Activated T-cell treated with anti-CD3 and anti-CD28 coated beads, Interleukin-2, amount 50 U/mL, for 4 hours (primary cell): ENCODE measurements at places on chromosomes 5 and 9. TPM values are rescaled to one million over a fixed set of nuclear protein-coding genes. Genes with fewer than 3 reads are reported as not detected.

Gene PTGER4
- 173 TPM for total RNA-seq

- no peak for DNase-seq
Observed at GRCh38 chr5:43049236-43049635, 9.1 kb upstream of the ANXA2R start.

GRCh38 chr5:15254607-15255006 is 245.4 kb upstream of the FBXL7 start:
- no peak for DNase-seq

Gene SH3PXD2B
- 0.96 TPM for total RNA-seq

Gene HTR4
- total RNA-seq, result not detected

Gene PLCXD3
- total RNA-seq, result not detected

Gene TPPP
- total RNA-seq, result 0.19 TPM

Gene PKN3
- 8.1 TPM for total RNA-seq

DNA sequence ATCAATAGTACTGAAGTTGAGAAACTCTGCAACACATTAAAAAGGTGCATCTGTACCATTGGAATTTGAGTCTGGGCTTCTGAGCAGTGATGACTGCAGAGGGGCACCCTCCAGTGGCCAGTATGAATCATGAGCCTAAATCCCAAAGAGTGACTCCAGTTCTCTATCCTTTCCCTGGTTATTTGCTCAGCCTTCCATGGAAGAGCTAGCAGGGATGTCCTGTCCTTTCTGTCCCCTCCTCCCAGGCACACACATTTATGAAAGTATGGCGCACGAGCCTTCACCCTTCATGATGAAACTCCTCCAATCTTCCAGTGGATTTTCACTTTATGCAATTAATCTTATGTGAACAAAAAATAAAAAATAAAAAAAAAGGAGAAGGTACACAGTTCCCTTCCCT is 81.0 kb downstream of the ESM1 start:
- no peak for DNase-seq

Gene EDIL3
- total RNA-seq, result 0.27 TPM

Gene TTC23L
- 0.10 TPM for total RNA-seq

Gene ZNF474
- 0.40 TPM for total RNA-seq

Gene CLTB
- total RNA-seq, result 121 TPM

Gene IRX1
- not detected for total RNA-seq

DNA sequence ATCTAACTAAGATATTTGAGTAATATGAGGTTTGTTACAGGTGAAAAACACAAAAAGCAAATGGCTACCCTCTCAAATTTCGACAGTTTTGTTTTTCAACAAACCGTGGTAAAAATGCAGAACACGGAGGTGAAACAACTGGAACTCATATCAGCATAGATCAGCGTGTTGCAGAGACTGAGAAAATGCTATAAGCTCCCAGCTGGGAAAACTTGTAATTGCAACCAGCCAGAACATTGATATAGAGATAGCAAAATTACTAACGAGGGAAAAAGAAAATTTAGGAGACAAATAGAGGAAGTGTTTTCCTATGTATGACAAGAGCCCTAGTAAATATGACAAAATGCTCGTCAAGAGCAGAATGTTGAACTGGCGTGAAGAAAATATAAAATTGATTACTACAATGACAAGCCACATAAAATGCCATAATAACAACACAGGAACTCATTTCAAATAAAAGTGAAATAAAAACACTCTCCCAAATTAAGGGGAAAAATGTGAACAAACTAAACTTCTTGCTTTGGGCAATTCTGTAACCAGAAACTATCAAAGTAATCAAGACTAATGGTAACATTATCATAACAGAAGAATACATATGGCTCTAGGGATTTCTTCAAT is 1989.8 kb downstream of the EFNA5 start:
- DNase-seq, result no peak

DNA sequence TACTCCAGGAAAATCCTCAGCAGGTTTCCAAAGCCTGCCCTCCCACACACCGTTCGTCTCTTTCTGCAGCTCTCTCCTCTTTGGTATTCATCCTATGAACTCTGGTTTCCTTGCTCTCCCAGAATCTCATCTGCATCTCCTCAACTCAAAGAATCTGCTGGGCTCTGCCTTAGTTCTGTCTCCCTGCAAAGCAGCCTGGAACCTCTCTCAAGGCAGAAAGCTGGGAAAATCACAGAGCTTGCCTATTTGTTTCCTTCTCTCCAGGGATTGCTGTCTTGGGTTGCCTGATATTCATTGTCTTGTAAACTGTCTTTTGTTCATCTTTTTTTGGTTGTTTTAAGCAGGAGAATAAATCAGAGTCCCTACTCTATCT is 5.3 kb upstream of the ERAP2 start:
- DNase-seq, result no peak

- DNase-seq, result no peak
Observed at GRCh38 chr9:79562749-79563386, 8.9 kb upstream of the TLE4 start.

DNA sequence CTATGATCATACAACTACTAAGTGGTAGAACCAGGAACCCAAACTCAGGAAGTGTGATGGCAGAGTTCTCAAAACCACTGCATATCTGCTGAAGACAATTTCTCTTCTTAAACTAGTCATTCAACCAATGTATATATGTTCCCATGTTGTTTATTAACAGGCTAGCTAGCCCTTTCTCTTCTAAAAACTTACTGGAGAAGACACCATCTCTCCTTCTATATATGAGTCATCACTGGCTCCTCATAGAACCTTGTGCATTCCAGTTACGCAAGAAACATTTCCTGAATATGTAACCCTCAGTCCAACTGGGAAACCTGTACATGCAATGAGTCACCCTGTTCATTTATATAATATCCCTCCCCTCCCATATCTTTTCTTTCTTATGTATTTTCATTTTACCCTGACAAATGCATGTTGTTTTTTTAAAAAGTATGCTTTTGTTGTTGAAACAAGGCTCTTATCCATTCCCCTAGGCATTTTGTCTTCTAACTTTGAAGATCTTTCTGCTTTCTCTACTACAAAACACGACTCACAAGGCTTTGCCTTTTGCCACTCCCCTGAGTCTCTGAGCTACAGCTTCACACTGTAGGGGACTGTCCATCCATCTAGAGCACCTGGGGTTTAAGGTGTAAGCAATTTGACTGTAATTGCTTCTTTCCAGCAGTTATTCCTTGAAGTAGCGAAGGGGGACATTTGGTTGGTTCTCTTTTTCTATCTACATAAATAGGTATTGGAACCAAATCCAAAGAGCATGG is 119.5 kb downstream of the ANXA1 start:
- no peak for DNase-seq

Gene SLC25A48
- total RNA-seq, result not detected

GRCh38 chr5:83034036-83034435 is 43.2 kb downstream of the TMEM167A start:
- no peak for DNase-seq

Gene SOX30
- not detected for total RNA-seq

- DNase-seq, result no peak
Observed at GRCh38 chr5:79573983-79574890, 38.0 kb upstream of the TENT2 start.

GRCh38 chr5:119470851-119471451 is 18.7 kb downstream of the HSD17B4 start:
- no peak for DNase-seq

- no peak for DNase-seq
Observed at GRCh38 chr5:110087829-110088228, 398.1 kb downstream of the MAN2A1 start.

Gene AIF1L
- 0.13 TPM for total RNA-seq

- no peak for DNase-seq
Observed at GRCh38 chr5:122639864-122640263, 135.0 kb upstream of the SNX2 start.

Gene RNF224
- not detected for total RNA-seq

- no peak for DNase-seq
Observed at GRCh38 chr9:7909537-7909936, 110.0 kb upstream of the DMAC1 start.

DNA sequence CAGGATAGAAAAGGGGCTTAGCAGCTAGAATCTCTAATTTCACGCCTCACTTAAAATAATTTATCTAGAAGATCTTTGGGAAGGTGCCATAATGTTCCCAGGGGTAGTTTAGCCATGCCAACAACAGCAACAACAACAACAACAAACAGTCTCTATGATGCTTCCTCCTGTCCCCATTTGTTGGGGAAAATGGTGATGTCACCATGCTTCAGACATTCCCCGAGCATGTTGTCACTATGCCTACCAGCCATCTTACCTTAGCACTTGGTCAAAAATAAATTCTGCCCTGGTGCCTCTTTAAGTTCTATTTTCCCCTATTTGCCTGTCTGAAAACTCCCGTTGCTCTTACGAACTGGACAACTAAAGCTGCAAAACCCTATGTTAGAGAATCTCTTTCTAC is 76.6 kb downstream of the KCNN2 start:
- DNase-seq, result no peak

DNA sequence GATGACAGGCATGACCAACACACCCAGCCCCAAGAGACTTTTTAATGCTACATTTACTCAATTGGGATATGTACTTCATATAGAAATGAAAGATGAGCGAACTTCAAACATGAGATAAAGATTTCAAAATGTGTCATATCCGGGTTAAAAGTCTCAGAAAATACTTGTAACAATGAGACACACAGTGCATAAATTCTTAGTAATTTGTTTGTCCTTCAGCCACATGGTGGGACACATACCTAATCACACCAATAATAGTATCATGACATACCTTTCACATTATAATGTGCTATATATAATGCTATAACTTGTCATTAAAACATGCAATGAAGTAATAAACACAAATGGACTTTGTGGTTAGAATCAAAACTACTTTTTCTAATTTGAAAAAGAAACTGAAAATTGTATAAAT is 204.7 kb upstream of the RFX3 start:
- DNase-seq, result no peak

DNA sequence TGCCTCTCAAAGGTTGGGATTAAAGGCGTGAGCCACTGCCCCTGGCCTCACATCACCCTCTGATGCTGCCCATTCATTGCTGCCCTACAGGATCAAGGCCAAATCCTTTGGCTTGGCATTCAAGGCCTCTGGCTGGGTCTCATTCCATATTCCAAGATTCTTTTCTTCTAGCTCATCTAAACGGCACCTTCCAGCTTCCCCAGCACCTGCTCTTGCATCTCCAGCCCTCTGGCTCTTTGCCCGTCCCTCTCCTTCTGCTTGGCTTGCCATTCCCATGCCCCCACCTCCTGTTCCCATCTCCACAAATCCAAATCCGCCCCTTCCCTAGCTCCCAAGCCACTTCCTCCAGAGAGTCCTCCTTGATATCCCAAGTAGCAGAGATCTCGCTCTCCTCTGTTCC is 33.1 kb downstream of the CORO2A start:
- DNase-seq, result no peak

DNA sequence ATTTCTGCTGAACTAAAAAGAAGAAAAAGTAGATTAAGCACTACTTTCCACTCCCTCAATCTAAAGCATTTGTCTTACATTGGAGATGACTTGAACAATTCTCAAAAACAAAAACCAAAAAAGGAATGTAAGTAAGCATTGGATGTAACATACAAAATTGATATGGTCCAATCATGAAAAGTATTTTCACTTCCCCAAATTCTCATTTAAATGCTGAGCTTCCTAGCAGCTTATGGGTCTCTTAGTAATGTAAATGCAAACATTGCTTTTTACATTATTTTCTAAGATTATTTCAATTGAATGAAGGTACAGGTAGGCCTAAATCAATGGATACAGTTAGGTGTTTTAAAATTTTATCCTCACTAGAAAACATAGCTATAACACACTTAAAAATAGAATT is 20.0 kb downstream of the ANKH start:
- no peak for DNase-seq

Gene SPINK4
- not detected for total RNA-seq

Gene ISOC1
- total RNA-seq, result 26.3 TPM

DNA sequence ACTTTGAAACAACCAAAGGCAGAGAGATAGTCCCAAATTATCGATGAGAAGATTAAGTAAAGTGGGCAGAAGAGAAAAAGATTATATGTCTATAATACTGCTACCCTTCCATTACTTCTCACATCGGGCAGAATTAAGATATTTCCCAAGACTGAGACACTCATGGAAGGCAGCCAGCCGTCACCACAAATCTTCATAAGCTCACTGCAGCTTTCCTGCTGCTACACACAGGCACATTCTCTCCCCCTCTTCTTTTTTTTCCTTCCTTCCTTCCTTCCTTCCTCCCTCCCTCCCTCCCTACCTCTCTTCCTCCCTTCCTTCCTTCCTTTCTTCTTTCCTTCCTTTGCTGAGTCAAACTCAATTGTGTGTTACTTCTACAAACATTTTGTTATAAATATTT is 58.7 kb upstream of the SPATA31C2 start:
- no peak for DNase-seq

Gene UHRF2
- total RNA-seq, result 34.9 TPM

- no peak for DNase-seq
Observed at GRCh38 chr9:121345070-121345469, 25.0 kb downstream of the STOM start.

Gene DEPDC1B
- 2.4 TPM for total RNA-seq

- DNase-seq, result no peak
Observed at GRCh38 chr5:64147849-64148441, 17.7 kb upstream of the RNF180 start.

DNA sequence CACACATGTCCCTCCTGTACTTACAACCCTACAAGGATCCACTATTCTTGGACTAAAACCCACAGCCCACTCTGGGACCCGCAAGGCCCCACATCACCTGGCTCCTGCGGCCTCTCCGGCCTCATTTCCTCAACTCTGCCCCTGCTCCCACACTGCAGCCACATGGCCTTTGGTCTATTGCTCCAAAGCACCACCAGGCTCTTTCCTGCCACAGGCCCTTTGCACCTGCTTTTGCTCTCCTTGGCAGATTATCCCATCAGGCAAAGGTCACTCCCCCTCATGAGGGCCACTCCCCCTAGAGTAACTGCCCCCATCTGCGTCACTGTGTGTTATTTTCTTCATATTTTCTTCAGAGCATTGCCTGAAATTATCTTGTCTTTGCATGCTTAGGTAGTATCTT is 26.1 kb upstream of the CPLX2 start:
- DNase-seq, result no peak

DNA sequence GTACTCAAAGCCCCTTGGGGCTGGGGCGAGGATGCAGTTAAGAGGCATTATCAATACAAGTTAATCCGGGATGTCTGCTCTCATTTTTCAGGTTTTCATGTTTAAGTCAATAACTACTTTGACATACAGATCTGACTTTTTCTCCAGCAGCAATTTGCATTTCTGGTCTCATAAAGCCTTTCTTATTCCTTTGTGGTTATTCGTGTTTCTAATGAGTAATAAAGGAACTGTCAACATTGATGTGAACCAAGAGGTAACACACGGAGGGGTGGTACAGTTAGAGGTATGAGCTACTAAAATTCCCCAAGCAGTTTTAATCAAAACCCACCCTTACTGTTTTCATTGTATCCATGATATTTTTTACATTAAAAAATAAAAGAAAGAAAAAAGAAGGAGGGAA is 138.0 kb upstream of the NFIB start:
- DNase-seq, result no peak

DNA sequence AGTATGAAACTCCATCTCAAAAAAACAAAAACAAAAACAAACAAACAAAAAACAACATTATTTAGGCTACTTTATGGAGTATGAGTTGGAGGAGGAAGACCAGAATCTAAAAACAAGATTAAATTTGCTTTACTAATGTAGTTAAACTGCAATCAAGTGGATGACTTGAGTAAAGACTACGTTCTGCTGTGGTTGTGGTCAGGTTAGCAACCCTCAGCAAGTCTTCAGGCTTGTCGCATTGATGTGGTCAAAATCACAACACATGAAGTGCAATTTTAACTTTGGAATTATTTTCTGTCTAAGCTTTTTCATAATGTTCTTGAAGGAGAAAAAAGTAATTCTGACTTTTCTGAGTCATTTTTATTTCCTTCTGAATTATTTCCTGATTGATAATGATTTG is 43.1 kb downstream of the PDE6A start:
- no peak for DNase-seq

Gene GMCL2
- not detected for total RNA-seq

GRCh38 chr5:132424167-132424880 is 54.8 kb downstream of the SLC22A5 start:
- DNase-seq, result no peak

Gene FCN2
- not detected for total RNA-seq
